ENCODE measurements at places on chromosomes 2 and 18.

GRCh38 chr2:103009871-103010270, 248.0 kb downstream of the TMEM182 start:
- no peak for DNase-seq

GRCh38 chr2:127528487-127528886, 2.2 kb upstream of the IWS1 start:
- DNase-seq: no peak

DNA sequence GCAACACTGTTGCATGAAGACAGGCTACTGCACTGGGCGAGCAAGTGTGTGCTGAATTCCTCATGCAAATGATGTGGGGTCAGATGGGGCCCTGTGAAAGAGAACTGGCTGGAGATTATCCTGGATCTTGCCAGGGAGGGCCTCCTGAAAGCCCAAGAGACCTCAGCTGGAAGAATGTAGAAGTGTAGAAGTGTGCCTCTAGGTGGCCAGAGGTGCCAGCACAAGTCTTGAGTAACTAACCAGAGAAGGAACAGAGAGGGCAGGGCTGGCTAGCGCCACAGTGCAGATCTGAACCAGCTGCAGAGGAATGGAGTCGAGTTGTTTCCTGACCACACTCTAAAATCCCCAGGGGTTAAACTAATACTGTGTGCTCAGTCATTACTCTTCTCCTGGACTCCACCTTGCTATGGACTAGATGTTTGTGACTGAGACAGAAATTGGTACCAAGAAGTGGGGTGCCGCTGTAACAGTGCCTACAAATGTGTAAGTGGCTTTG, 399.3 kb downstream of the LRATD1 start:
- DNase-seq: no peak

GRCh38 chr2:54673501-54673998, 49.9 kb upstream of the EML6 start:
- DNase-seq: no peak

DNA sequence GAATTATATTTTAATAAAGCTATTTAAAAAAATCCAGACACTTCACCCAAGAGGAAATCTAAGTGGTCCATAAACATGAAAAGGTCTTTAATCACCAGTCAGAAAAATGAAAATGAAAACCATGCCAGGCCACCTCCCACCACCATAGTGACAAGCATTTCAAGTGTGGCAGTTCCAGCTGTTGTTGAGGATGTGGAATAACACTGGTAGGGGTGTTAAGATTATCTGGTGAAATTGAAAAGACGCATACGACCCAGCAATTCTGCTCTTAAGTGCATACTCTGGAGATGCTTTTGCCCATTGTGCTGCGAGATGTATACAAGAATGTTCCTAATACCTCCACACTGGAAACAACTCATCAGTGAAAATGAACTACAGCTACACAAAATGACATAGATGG, 82.2 kb downstream of the MSH2 start:
- no peak for DNase-seq

GRCh38 chr2:46229134-46230063, 67.8 kb upstream of the EPAS1 start:
- DNase-seq: no peak

DNA sequence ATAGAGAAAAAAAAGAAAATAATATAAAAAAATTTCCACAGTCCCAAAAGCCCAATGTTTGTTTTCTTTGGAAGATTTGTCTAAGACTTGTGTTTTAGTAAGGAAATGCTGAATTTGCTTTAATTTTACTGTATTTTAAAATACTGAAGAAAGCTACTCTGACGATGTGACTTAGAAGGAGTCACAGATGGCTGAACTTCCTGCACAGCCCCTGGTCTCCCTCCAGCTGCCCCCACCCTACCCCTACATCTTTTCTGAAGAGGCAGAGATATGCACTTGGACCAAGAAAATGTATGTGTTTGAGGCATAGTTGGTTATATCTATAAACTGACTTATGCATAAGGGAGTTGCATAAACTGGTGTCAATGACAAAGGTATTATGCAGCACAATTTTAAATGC, 172.3 kb downstream of the CDH2 start:
- DNase-seq: no peak

DNA sequence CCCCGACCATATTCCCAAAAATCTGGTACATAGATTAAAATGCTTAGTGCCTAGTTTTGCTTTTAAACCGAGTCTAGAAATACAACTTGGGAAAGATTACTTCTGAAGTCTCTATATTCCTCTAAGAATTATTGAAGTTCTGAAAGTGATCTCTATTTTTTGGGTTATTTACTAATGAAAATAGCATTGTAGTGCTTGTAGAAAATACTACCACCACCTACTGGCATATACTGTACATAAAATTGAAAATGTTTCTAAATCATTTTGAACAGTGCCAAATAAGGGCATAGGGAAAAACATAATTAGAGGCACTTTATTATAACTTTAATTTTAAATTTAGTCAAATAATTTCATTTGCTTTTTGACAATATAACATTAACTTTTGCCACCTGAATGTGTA, 1399.6 kb upstream of the ZEB2 start:
- no peak for DNase-seq

GRCh38 chr18:63000839-63001238, 285.5 kb downstream of the PHLPP1 start:
- DNase-seq: no peak

DNA sequence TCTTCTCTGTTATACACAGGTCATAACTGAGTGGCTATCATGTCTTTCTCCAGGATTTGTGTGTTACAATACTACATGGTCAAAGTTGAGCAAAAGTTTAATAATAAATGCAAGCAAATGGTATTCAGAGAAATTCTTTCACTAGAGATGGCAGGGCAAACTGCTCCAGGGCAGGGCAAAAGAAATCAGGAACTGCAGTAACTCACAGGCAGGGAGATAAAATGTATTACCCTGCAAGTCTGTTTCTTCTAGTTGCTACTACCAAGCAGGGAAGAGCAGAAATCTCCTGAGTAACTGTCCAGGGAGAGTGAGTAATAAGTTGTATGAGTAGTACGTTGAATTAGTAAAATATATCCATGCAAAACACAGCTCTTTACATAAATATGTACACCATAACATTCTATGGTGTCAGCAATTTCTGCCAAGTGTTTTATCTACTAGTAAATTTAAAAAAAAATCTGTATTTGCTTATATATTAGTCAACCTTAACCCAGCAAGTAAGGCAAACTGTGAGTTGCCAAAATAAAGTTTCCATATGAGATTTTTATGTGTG, 404.1 kb downstream of the ZEB2 start:
- DNase-seq: no peak

DNA sequence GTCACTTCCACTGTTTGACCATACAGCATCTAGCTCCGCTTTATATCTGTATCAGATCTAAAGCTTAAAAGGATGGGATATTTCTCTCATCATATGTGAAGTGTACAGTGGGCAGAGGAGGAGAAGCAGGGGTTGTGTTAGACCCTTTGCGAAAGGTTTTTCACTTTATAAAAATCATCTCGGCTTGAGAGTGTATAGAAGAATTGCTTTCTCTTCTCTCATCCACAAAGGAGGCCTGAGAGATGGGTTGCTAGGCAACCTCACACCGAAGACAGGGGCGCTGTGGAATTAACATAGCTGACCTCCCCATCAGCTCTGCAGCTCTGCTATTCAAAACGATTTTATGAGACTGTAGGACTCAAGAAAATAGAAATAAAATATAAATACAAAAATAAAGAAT, 70.2 kb upstream of the GALNT3 start:
- DNase-seq: no peak

DNA sequence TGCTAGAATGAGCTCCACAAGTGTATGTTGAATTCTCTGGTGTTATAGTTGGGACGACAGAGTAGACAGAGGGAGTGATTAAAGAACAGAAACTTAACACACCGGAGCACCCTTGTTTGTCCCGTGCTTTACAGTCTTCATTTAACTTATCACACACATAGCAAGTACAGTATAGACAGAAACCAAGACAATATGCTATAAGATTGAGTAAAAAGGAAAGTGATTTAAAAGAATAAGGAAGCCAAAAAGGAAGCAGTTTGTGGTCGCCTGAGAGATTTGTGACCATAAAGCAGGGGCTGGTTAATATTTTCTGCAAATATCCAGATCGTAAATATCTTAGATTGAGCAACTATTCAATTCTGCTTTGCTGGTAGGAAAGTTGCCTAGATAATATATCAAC, 1128.4 kb downstream of the TSN start:
- DNase-seq: no peak

GRCh38 chr2:26764906-26765305, 822 bp downstream of the SLC35F6 start:
- no peak for DNase-seq

GRCh38 chr2:178731300-178731699, 75.9 kb downstream of the TTN start:
- DNase-seq: no peak

- no peak for DNase-seq
These were observed 25.9 kb upstream of the FAHD2A start for GRCh38 chr2:95376311-95377215.

- no peak for DNase-seq
These were observed 49.4 kb downstream of the LONRF2 start for GRCh38 chr2:100272841-100273329.

- DNase-seq: no peak
These were observed 289.2 kb upstream of the KYNU start for GRCh38 chr2:142588269-142588668.

DNA sequence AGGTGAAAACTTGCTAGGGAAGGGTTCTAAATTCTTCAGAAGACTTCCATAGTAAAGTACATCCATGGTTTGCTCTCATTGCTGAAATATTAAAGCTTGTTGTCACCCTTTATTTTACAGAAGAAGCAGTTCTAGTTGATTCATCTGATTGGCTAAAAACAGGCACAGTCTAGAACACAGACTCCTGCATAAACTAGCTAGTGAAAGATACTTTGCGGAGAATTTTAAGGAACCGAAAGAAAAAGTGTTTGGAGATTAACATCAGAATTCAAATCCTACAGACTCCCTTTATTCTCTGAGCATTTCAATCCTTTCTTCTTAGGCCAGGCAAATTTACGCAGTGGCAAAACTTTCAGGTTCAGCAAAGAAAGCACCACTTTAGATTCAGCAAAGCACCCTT, 1076.5 kb upstream of the ZEB2 start:
- DNase-seq: no peak

GRCh38 chr2:3771576-3771975, 68.2 kb downstream of the DCDC2C start:
- DNase-seq: no peak

- no peak for DNase-seq
These were observed 71.9 kb upstream of the KLHL29 start for GRCh38 chr2:23312996-23313606.

- no peak for DNase-seq
These were observed 38.6 kb upstream of the GPAT2 start for GRCh38 chr2:96073170-96073775.

GRCh38 chr2:69770193-69770702, 28.3 kb downstream of the ANXA4 start:
- DNase-seq: no peak

- no peak for DNase-seq
These were observed 152.3 kb downstream of the MYO5B start for GRCh38 chr18:50042611-50043010.

- no peak for DNase-seq
These were observed 100.0 kb downstream of the TCF4 start for GRCh38 chr18:55487997-55488396.

GRCh38 chr2:174344716-174345461, 10.1 kb downstream of the SP9 start:
- peak; percentile 15 for DNase-seq

DNA sequence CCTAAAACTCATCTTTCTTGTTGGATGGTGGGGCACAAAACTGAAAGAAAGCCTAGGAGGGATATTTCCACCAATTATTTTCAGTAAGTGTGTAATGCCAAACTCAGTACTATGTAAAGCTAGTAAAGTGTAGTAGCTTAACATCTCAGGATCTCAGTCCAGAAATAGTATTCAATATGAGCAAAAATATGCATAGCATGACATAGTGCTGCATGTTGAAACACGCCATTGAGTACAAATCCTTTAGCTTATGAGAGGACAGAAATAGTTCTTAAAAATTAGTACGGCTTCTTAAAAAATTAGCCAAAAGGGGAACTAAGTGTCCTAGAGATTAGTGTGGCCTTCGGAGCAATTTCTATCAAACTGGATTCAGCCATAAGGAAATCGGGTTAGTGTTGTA, 21.7 kb upstream of the ATL2 start:
- DNase-seq: no peak

DNA sequence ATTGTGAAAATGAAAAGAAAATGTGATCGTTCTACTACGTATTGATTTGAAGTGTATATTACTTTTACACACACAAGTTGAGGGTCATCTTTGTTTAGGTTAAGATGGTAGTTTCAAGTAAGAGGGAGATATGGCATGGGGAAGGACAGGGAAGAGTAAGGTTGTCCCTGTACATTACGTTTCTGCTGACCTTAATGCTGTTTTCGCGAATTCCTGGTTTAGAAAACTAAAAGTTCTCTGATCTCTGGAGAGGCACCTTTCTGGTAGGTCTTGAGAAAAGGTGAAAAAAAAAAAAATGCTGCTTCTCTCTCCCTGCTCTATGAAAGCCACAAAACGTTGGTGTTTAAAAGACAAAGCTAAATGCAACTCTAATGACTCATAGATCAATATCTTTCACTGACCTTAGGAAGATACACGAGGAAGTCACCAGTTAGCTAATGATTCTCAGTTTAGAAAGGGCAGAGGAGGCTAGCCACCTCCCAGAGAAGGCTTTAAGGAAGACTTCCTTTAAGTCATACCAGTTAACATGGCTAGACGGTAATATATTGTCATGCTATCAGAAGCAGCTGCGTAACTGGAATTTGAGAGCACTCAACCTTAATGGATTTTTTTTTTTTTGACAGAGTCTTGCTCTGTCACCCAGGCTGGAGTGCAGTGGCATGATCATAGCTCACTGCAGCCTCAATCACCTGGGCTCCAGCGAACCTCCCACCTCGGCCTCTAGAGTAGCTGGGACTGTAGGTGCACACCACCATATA, 13.2 kb downstream of the TXNDC2 start:
- peak; percentile 84 for DNase-seq

- no peak for DNase-seq
These were observed 161.9 kb downstream of the RPIA start for GRCh38 chr2:88853403-88853790.

- no peak for DNase-seq
These were observed 38.3 kb downstream of the GCA start for GRCh38 chr2:162382278-162382677.

DNA sequence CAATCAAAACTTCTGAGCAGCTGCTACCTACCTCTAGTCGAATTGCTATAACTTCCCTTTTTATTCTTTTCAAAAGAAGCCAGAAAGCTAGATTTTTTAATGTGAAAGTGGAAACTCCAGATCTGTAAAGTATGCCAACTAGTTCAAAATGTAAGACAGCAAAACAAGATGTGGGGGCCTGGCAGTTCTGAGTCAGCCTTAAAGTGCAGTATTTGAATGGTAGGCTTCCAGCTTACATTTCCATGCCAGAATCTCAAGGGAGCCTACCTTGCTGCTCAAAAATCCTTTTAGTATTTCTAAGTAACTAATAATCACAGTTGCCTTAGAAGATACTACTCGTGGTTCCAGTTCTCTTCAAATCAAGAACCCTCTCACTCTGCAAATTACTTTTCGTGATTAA, 1288.7 kb downstream of the LRP1B start:
- no peak for DNase-seq

Measured in SIG-M5 (cell line).